Astrocyte of the cerebellum (primary cell): ENCODE measurements at places on chromosomes 12 and 14.
A peak's percentile ranks its signal among the peaks of the same experiment; 100 is the strongest.

DNA sequence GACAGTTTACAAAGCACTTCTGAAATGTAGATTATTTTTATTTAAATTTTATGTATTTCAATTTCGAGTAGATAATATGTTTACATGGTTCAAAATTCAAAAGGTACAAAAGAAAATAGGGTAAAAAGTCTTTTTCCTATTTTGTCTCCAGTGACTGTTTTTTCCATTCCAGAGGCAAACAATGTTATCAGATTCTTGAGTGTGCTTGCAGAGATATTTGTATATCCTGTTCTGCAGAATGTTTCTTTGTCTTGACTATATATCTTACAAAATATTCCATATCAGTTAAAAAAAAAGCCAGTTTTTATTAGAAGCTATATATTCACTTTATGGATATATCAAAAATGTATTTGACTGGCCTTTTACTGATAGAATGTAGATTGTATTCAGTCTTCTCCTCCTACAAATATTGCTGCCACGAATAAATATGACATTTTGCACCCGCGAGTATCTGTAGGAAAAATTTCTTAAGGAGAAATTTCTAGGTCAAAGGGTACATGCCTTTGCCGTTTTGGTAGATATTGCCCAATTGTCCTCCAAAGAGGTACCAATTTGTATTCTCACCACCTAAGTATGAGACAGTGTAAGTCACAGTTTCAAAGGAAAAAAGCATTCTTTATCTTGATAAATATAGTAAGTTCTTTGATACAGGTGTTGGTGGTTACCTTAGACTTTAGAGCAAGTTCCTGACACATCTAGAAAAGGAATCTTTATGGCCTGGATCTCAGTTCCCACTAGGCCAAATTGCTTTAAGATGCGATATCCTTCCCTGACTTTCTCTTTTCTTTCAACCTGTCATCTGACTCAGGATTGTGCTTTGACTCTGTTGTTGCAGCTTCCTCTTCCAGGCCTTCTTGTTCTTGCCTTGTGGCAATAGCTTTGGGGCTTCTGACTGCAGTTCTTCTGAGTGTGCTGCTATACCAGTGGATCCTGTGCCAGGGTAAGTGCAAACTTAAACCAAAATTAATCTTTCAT is 2.3 kb downstream of the KLRG1 start:
- DNase-seq = no peak

- no peak for DNase-seq
These were observed 36.3 kb downstream of the RIN3 start for GRCh38 chr14:92549859-92550230.

DNA sequence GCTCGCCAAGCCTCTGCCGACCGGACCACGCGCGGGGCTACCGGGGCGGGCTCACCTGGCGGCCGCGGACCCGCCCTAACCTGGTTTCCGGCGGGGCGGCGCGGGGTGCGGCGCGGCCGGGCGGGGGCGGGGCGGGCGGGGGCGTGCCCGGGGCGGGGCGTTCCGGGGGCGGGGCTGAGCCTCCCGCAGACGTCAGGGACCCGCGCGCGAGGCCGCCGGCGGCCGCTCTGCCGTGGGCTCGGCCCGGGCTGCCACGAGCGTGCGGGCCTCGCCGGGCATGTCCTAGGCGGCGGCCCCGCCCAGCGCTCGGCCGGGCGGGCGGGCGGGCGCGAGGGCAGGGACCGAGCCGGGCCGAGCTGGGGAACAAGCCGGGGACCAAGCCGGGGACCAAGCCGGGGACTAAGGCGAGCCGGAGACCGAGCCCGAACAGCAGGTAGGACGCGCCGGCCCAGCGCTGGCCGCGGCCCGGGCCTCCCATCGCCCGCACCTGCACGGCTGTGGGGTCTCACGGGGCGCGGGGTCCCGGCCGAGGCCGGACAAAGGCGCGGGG is at the start of gene CEP170B:
CEP170B (plus strand) TSS at position 188 of the 550 bp plus-strand sequence. CDS start 3,183 bp downstream, outside the sequence.
- DNase-seq = no peak

GRCh38 chr14:55136241-55136640 is 7.2 kb downstream of the LGALS3 start:
- peak; percentile 46 for DNase-seq

- no peak for DNase-seq
These were observed 4.2 kb downstream of the NOC4L start for GRCh38 chr12:132148368-132149045.

GRCh38 chr12:58177366-58177765 is 236.0 kb downstream of the ATP23 start:
- no peak for DNase-seq

- no peak for DNase-seq
These were observed 14.0 kb downstream of the MANSC1 start for GRCh38 chr12:12336049-12336411.

GRCh38 chr12:65755596-65755978 is 68.7 kb upstream of the HMGA2 start:
- no peak for DNase-seq

GRCh38 chr12:129184127-129184928 is 331.1 kb downstream of the GLT1D1 start:
- peak; percentile 2 for DNase-seq

DNA sequence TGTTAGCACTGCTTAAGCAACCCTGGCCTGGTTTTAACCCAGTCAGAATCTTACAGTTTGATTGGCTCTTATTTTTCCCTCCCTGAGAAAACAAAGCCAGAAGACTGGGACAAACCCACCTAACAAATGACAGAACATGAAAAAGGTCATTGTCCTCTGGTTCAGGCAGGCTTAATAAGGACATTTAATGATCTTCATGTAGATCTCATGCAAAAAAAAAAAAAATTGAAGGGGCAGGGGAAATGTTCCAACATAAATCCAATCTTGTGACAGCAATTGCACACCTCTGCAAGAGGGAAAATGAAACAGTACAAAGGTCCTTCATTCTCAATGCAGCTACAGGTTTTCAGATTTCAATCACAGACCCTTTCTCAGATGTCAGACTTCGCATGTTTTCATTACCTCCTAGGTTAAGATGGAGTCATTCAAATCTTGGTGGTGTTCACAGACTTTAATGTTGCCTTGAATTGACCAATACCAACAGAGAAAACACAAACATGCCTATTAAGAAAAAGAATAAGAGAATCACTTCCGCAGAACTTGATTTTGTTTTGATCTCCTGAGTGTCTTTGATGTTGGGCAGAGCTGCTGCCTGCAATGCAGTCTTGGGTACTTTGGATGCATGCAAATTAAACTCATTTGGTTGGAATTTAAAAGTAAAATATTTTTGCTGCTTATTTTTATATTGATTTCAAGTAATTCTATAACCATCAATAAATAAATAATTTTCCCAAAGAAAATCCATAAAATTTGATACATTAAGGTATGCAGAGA is 359.0 kb downstream of the BTG1 start:
- no peak for DNase-seq

DNA sequence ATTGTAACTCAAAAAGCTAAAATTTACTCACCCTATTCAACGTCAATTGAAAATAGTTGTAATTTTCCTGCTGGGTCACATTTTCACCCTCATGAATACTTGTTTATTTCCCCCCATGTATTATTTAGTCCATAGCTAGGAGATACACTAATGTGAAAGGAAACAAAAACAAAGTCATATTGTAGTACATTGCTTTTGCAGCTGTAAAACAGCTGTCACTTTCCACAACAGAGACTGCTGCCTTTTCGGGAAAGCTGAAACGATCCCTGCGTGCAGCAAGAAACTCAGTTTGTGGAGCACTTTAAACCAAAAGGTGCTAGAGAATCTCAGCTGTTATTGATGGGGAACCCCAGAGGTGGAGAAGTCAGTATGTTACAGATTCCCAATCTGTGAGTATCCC is 4.3 kb downstream of the RACGAP1 start:
- no peak for DNase-seq

DNA sequence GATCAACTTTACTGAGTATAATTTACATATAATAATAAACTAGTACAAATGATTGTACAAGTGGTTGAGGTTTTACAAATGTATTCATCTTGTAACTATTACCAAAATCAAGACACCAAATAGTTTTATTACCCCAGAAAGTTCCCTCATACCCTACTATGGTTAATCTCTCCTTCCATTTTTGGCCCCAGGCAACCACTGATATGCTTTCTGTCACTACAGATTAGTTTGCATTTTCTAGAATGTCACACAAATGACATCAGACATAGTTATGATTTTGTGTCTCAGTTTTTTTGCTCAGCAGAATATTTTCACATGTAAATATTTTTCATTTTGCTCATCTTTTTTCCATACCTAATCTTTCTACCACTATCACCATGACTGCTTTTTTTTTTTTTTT is 49.1 kb downstream of the TMX1 start:
- DNase-seq = no peak

GRCh38 chr14:90969531-90970166 is 90.8 kb downstream of the RPS6KA5 start:
- DNase-seq = no peak

DNA sequence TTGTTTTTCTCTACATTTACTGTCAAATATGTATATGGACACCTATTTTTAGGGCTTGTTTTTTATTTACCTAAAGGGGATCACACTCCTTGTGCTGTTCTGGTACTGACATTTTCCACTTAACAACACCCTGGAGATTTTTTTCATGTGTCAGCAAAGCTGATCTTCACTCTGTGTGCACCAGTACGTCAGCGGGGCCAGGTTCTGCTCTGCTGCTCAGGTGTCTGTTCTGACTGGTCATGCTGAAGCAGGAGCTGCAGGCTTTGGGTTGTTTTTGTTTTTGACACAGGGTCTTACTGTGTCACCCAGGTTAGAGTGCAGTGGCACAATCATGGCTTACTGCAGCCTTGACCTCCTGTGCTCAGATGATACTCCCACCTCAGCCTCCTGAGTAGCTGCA is 81.9 kb upstream of the CCND2 start:
- DNase-seq = no peak

DNA sequence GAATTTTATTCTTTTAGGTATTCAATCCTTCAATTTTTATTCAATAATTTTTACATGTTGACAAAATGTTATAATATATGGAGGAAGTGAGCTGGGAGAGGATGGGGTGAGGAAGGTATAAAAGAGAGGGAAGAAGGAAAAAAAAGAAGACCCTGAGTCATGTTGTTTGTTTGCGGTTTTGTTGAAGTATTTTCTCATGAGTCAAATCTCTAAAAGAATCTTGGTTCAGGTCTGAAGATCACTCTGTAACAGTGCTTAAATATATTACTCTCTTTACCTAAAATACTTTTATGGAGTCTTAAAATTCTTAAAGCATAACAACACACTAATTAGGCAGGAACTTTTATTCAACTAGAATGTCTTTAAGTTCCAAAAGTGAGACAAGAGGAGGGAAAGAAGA is 489.6 kb upstream of the GARIN6 start:
- peak; percentile 13 for DNase-seq

GRCh38 chr12:92218394-92219077 is 72.9 kb upstream of the BTG1 start:
- DNase-seq = no peak

DNA sequence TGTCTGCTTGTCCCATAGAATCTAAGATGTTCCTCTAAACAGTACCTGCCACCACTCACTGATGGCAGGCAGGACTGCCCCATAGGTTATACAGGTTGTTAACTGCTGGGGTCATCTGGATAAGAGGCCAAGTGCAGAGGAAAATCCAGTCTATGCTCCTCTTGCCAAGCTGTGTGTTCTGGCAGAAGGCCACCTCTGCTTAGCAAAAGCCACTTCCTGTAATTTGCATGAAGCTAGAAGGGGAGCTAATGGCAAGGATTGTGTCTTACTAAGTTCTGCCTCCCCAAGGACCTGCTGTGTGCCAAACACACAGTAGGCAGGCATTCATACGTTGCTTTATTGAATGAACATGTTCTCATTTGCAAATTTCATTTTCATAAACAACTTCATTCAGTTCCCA is 445.4 kb downstream of the BCL11B start:
- DNase-seq = no peak

DNA sequence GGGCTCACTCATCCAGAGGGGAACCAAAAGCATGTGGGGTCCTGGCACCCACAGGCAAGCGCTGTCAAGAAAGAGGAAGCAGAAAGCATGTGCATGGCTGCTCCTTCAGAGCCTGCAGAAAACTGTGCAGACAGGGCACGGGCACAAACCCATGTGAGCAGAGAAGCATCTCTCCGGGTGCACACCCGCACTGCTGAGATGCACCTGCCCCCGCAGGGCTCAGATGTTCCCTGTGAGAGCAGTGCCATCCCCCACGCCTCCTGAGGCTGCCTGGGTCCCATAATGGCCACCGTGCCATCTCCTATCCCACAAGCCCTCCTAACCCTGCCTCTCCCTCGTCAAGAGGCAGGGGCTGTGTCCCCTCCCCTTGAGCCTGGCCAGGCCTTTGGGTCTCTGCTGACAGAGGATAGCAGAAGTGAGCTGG is 32.3 kb upstream of the INF2 start:
- no peak for DNase-seq

DNA sequence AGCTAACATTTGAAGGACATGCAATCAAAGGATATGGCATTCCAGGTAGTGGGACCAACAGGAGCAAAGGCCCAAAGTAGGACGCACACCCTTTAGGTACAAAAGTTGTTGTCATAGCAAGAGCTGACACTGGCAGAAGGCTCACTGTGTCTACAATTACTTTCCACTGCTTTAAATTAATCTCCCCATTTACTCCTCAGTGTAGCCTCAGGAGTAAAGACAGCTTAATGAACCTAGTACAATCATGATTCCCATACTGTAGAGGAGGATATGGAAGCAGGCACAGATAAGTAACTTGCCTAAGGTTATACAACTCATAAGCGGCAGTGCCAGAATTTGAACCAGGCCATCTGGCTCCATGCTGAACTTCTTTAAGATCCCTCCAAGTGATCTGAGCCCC is 212.9 kb upstream of the SFSWAP start:
- DNase-seq = no peak

DNA sequence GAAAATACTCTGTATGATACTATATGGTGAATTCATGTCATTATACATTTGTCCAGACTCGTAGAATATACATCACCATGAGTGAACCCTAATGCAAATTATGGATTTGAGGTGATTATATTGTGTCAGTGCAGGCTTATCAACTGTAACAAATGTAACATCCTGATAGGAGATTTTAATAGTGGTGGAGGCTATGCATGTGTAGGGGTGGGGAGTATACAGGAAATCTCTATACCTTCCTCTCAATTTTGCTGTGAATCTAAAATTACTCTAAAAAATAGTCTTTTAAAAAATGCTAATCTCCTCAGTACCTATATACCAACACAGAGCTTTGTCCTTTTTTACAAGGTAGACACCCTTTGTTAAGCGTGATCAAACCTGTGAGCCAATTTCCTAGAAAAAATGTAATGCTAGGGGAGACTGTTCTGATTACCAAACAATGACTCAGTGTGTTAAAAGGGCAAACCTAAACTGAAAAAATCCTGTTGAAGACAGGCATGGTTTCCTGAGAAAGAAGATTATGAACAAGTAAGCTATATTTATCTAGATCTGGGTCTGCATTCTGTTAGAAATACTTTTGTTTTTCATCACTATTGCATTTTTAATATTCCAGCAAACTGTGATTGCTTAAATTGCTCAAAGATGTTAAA is 170.9 kb downstream of the DUSP6 start:
- DNase-seq = no peak

- no peak for DNase-seq
These were observed 71.5 kb downstream of the BRMS1L start for GRCh38 chr14:35897616-35898111.

- no peak for DNase-seq
These were observed 196.6 kb upstream of the TMTC1 start for GRCh38 chr12:29980304-29980703.
